SW 1271 (cell line): ENCODE measurements at places on chromosomes 16 and 17.

GRCh38 chr16:88634141-88634993 is 4.0 kb upstream of the IL17C start:
- DNase-seq = no peak

- DNase-seq = no peak
These were observed 19.3 kb upstream of the ARHGAP44 start for GRCh38 chr17:12769981-12770380.

DNA sequence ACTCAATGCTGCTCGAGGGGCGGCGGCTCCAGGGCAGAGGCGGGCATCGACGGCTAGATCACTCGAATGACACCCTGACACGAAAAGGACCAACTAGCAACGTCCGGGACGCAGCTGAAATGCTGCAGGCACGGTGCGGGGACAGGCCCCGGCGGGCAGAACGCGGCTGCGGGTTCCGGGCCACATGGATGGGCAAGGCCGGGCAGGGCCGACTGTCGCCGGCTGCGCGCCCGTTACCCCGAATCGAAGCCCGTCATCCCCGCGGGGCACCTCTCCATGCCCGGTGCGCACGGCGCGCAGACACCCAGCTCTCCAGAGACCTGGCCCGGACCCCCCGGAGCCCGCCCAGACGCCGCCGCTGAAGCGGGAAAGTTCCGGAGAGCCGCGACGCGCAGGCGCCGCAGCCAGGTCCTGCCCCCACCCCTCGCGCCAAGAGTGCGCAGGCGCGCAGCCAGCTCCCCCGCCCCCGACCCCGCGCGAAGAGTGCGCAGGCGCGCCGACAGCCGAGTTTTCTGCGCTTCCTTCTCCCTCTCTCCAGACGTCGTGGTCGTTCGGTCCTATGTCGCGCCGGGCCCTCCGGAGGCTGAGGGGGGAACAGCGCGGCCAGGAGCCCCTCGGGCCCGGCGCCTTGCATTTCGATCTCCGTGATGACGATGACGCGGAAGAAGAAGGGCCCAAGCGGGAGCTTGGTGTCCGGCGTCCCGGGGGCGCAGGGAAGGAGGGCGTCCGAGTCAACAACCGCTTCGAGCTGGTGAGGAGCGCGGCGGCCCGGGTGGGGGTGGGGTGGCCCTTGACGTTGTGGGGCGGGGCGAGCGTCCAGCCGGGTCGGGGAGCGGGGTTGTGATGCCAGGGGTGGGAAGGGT is at the start of gene TCF25:
Gene TCF25 (plus strand): TSS at position 484 of the 863 bp plus-strand sequence. CDS start 76 bp downstream, at position 560.
- peak; percentile 74 for DNase-seq

GRCh38 chr16:30351001-30351441 is 4.1 kb downstream of the CD2BP2 start:
- no peak for DNase-seq

- no peak for DNase-seq
These were observed 83.1 kb downstream of the CCDC182 start for GRCh38 chr17:57662041-57662440.

DNA sequence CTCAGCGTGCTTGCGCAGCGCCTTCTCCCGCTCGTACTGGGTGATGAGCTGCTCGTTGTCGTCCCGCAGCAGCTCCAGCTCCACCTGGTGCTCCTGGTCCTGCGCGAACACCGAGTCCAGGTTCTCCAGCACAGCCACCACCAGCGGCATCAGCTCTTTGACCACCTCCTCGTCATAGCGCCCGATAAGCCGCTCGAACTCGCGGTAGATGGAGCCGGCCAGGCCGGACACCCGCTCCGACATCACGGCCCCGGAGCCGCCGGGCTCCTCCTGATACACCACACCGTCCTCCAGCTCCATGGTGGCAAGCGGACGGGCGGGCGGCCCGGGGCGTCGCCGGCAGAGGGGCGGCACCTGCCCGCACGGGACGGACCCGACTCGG is 320 bp downstream of the SPAG9 start:
- DNase-seq = no peak

- no peak for DNase-seq
These were observed 13.8 kb downstream of the ELMO3 start for GRCh38 chr16:67212766-67213165.

DNA sequence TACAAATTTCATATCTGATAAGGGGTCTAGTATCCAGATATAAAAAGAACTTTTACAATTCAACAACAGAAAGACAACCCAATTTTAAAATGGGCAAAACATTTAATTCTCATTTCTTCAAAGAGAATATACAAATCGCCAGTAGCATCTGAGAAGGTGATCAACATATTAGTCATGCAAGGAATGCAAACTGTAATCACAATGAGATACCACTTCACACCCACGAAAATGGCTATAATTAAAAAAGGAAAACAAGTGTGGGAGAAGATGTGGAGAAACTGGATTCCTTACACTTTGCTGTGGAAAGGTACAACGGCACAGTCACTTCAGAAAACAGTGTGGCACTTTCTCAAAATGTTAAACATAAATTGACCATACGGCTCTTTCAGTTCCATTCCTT is 168.2 kb downstream of the VPS53 start:
- DNase-seq = no peak

DNA sequence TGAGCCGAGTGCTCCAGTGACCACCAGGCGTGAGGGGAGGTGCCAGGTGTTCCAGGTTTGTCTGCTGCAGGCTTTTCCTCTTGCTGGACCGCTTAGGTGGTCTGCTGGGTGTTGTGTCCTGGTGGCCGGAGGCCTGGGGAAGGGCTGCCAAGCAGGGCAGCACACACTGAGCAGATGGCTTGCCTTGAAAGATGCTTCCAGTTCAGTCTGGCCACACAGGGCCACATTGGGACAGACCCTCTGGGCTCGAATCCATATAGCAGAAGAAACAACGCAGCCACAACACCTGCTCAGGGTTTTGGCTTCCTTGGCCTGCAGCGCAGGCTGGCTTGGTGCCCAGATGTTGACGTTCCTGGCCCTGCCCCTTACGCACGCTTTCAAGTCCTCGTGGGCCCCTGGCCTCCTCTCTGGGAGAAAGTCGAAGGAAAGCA is 24.8 kb downstream of the GINS2 start:
- DNase-seq = no peak

DNA sequence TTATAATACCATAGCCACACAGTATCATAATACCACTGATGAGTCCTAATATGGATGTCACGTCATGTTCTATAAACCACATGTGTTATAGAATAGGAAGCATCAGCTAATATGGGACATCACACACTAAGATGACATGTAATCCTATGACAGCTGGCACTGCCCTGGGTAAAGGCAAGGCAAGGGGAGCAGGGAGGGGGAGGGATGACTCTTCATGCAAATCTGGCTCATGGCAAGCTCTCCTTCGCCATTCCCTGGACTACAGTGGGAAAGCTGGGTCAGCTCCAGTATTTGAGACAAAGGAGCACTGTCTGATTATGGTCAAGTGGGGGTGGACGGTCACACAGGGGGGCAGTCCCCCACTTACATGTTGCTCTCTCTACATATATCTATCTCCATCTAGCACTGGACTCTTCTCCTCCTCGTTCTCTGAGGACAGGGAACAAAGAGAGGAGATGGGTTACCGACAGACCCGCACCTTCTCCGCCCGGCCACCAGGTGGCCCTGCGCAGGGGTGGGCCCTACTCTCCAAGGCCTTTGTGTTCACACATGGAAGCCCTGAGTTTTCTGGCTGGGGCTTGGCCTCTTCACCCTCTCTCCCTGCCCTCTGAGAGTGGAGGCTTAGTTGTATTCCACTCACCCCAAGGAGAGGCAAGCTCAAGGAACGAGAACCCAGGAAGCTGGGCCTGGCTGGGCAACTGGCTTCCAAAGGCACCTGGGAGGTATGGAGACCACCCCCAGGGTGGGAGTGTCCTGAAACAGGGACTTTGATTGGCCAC is 23.4 kb upstream of the MPO start:
- DNase-seq = peak; percentile 35

DNA sequence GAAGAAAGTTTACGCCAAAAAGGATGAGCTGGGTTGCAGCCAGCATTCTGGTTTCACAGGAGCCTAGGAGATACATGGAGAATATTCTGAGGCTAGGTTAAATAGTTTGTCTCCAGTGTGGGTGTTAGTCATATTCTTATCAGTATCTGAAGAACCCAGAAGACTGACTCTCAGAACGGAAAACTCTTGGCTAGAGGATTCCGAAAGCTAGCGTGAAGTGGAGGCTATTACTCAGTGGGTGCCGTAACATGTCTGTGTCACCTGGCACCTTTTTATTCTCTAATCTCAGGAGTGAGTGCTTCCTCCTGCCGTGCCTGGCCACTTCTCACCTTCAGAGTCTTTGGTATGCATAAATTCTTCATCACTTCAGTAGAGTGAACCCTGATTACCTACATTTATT is 199.5 kb downstream of the WWOX start:
- DNase-seq = no peak

GRCh38 chr16:48492133-48492532 is 106.9 kb upstream of the SIAH1 start:
- DNase-seq = no peak

- DNase-seq = no peak
These were observed 138.8 kb downstream of the PRKCA start for GRCh38 chr17:66441101-66441661.

DNA sequence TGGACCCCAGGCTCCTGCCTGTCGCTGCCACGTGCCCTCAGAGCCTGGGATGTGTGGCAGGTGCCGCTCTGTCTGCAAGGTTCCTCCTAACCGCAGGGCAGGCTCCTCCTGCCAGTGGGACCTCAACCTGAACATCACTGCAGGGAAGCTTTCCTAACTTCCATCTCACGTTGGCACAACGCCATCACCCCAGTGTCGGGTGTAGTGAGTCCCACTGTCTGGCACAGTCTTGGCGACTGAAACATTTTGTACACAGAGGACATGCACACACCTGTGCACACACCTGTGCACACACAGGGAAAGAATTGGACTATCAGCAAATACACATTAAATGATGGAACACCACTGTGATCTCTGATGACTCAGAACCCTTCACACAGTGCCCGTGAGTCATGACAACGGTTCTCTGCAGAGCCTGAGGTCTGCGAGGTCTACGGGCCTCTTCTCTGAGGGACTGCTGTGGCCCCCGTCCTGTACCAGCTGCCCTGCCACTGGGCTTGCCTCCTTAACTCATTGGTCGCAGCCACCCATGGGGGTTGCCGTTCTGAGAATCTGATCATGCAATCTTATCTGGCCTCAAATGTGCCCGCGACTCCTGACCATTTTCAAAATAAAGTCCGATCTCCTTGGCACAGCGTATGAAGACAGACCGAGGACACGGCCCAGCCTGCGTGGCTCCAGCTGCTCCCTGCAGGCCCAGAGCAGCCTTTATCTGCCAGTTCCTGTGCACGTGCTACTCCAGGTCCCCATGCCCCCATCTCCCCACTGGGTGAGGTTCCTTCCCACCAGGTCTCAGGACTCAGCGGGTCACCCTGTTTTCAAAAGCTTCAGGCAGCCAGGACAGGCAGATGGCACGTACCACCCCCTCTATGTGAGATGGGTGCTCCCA is 7.6 kb downstream of the CCDC57 start:
- peak; percentile 9 for DNase-seq

GRCh38 chr16:88681709-88682451 is 4.4 kb downstream of the SNAI3 start:
- DNase-seq = no peak

GRCh38 chr17:29687596-29687995 is 64.9 kb upstream of the CORO6 start:
- DNase-seq = no peak
